ENCODE measurements at places on chromosomes 2 and 18.

DNA sequence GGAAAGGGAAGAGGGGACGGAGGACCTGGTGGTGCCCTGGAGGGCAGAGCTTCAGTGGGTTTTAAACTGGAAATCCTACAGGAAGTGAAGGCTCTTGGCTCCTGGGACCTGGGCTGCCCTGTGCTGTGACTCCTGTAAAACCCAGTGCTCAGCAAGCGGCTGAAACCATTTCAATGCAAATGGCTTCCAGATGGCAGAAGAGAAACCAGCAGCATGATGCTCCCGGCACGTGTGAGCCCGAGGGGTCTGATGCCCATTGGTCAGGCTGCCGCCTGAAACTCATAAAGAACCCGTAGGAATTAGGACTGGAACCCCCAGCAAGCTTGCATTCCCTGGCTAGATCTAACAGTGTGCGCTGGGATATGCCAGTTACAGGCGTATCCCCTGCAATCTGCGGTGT is 109.2 kb upstream of the THOC1 start:
- no peak for DNase-seq

DNA sequence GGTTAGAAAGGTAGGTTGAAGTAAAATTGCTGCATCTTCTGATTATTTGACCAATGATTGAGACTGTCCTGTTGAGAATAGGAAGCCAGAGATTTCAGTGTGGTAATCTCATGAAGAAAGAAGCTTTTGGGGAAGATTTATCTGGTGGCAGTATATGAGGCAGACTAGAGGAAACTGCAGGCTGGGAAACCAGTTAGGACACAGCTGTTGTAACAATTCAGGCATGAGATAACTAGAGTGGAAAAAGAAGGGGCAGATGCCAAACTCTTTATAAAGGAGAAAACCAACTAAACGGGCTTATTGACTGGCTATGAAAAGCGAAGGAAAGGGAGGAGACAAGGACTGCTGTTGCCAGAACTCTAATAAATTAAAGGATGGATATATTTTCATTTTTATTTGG is 155.6 kb downstream of the TTC27 start:
- DNase-seq = peak; percentile 42

DNA sequence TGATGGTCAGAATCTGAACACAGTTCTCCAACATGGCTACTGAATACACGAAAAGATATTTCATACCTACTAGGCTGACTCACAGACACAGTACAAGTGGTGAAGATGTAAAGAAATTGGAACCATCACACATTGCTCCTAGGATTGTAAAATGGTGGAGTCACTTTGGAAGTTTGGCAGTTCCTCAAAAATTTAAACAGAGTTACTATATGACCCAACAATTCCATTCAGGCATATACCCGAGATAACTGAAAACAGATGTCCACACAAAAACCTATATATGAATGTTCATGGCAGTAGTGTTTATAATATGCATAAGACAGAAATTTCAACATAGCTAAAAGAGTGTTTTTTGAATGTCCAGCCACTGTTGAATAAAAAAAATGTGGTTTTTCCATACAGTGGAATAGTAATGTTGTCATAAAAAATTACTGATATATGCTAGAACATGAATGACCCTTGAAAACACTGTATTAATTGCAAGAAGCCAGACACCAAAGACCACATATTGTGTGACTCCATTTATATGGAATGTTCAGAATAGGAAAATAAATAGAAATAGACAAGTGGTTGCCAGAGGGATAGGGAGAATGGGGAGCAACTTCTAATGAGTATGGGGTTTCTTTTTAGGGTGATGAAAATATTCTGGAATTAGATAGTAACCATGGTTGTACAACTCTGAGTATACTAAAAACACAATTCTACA is 10.1 kb downstream of the RMP24 start:
- no peak for DNase-seq

GRCh38 chr2:37775908-37776250 is 104.4 kb upstream of the CDC42EP3 start:
- DNase-seq = no peak

DNA sequence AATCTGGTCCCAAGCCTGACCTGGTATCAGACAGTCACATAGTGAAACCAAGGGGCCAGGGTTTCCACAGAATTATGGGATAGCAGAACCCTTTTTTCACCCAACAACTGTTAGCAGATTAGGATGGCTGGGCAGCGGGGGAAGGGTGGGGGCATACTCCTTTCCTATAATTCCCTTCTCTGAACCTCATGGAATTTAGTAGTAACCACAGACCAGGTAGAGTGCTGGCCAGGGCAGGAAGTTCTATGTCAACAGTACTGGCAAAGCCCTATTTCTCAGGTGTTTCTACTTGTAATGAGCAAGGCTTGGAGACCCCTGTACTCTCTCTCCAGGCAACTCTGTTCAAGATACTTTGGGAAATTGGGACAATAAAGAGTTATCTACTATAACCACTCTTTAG is 174.6 kb downstream of the THADA start:
- no peak for DNase-seq

- no peak for DNase-seq
Observed at GRCh38 chr2:218217360-218218267, 625 bp downstream of the ARPC2 start.

GRCh38 chr2:47072018-47072691 is 83.0 kb downstream of the STPG4 start:
- DNase-seq = peak; percentile 86

- DNase-seq = no peak
Observed at GRCh38 chr18:49020129-49020528, 69.4 kb upstream of the SMAD7 start.

GRCh38 chr2:196513796-196514526 is 125.6 kb upstream of the CCDC150 start:
- no peak for DNase-seq

DNA sequence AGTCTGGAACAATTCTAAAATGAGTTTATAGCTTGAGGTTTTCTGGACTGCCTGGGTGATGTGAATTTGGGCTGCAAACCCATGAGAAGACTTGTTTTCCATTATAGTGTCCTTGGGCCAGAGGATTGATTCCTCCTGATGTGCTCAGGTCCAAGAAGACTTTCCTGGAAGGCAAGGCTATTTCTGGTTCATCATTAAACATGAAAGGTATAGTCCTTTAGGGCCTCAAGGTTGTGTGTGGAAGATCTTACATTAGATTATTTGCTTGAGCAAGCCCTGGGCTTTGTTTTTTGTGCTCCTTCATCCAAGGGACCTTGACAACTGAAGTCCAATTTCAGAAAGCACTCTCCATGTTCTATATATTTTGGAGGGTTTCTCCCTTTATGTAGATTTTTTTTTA is 26.8 kb upstream of the NEDD4L start:
- no peak for DNase-seq

Data from muscle of arm (tissue), 14 donors.